ENCODE measurements at places on chromosomes 5 and 9.
A peak's percentile ranks its signal among the peaks of the same experiment; 100 is the strongest.

DNA sequence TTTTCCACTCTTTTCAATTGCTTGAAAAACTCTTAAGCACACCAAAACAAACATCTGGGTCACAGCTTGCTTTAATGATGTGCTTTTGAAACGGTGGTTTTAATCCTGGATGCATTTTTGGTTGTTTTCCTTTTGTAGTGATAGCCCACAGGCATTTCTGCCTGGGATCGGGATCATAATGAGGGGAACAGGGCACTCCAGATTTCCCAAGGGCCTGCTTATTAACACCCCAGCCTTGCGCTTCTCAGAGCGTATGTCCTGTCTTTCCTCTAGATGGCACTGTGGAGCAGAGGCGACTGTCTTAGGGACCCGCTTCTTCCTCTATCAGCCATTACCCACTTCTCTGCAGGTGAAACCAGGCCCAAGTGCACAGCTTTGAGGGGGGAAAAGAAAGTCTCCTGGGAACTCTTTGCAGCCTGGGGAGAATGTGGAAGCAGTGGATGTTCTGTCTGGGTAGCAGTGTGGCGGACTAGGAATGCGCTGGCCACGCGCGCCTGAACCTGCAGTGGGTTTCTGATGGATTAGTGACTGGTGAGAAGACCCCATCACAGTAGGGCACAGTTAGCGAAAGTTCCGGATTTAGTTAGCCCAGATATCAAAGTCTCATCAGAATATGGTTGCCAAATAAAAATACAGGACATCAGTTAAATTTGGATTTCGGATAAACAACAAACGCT is 190.1 kb downstream of the GNA14 start:
- DNase-seq, result peak; percentile 79

DNA sequence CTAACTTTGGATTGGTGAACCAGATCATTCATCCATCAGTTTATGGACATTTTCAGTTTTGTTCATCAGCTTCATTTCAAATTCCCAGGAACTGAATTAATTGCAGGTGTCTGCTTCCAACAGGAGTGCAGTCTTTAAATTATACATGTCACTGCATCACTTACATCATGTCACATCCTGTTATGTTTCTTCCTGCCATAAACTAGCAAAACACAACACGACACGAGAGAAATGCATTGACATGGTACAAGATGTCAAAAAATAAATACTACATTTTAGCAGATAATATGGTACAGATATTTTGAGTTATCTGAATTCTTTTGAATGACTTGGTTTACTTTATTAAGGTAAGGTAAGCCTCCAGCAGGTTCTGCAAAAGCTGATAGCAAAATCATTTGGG is 415.5 kb downstream of the NR2F1-AS1 start:
- no peak for DNase-seq

DNA sequence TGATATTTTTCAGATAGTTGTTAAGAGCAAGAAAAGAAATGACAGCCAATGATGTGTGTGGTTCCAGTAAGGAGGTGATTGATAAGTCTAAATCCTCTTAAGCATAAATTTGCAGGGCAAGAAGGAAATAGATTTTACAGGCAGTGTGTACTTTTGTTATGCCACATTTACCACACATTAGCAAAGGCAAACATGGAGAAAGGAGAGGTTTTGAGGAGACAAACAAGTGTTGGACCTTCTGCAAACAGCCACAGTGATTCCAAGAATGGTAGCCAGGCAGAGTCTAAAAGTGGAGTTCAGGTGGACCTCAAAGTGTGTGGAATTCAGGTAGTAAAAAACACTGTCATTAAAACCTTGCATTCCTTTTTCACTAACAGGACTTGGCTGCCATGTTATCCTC is 295.9 kb upstream of the ITGA1 start:
- DNase-seq, result no peak

DNA sequence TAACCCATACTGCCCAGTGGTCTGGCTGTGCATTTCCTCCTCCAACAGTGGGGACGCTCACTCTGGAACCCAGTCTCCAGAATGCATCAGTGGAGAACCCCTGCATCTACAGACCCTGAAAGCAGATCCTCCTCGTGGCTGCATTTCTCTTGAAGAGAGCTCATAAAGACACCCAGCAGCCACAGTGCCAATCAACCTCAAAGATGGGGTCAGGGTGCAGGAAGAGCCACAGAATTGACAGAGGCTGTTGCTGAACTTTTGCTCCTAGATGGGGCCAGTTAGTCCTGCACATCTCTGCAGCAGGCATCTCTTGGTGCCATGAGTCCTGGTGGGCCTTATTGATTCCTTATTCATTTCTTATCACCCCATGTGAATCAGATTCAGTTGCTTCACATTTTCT is 39.6 kb downstream of the ADRB2 start:
- no peak for DNase-seq

- DNase-seq, result no peak
Observed at GRCh38 chr5:179680780-179681401, at the start of gene CBY3. CBY3 (minus strand) TSS chr5:179681034; CDS start chr5:179680918, 116 bp downstream.

GRCh38 chr5:932628-933250 is 40.1 kb downstream of the TRIP13 start:
- DNase-seq, result no peak

DNA sequence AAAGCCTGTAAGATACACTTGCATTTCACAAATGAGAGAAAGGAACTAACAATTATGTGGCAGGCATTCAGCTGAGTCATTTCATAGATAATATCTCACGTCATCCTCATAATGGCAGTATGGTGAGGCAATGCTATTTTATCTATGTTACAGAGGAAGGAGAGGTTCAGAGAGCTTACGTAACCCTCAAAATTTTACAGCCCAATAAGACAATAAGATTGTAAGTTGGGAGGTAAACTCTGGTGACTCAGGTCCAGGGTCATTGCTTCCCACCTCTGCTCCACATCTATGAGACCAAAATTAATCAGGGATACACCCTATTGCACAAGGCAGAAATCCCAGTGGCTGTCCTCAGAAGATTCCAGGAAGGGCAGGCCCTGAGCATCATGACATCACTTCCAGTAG is 309.7 kb downstream of the NSG2 start:
- DNase-seq, result peak; percentile 82

- DNase-seq, result no peak
Observed at GRCh38 chr5:759111-759751, 25.3 kb downstream of the ZDHHC11B start.

Measured in NB4 (cell line).